ENCODE measurements at places on chromosomes 7 and 10.

DNA sequence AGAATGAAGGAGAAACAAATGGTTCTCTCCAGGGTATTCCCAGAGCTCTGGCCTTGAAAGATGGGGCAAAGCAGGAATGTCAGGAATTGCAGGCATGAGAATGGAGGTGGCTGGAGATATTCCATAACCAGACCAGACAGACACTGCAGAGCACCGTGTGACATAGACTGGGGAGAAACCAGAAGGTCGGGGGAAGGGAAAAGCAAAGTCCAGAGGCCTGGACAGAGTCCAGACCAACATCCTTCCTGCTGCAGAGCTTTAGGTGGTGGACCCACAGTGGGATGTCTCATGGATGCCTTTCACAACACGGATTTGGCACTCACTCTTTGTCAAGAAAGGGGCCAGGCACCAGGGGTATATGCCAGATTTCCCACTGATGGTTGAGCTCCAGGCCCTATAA, 177.2 kb upstream of the INHBA start:
- DNase-seq: no peak

GRCh38 chr10:98404571-98405359, 10.2 kb downstream of the PYROXD2 start:
- DNase-seq: no peak

- no peak for DNase-seq
Measured at GRCh38 chr10:82277591-82277990, 402.6 kb downstream of the NRG3 start.

- DNase-seq: peak; percentile 37
Measured at GRCh38 chr7:139829025-139829774, at the start of gene TBXAS1. TSS of gene TBXAS1 (plus strand) at chr7:139829264. CDS start at chr7:139829391, 127 bp downstream.

GRCh38 chr7:45088146-45088701, 545 bp downstream of the NACAD start:
- no peak for DNase-seq

GRCh38 chr7:94286111-94286510, 108.6 kb upstream of the COL1A2 start:
- DNase-seq: no peak

GRCh38 chr7:117605712-117606111, 125.9 kb downstream of the CFTR start:
- no peak for DNase-seq

- no peak for DNase-seq
Measured at GRCh38 chr10:118607768-118608354, 12.4 kb upstream of the PRLHR start.

- DNase-seq: peak; percentile 53
Measured at GRCh38 chr10:32190890-32191491, 134.8 kb upstream of the KIF5B start.

GRCh38 chr10:13346283-13347042, 1.6 kb downstream of the SEPHS1 start:
- no peak for DNase-seq

DNA sequence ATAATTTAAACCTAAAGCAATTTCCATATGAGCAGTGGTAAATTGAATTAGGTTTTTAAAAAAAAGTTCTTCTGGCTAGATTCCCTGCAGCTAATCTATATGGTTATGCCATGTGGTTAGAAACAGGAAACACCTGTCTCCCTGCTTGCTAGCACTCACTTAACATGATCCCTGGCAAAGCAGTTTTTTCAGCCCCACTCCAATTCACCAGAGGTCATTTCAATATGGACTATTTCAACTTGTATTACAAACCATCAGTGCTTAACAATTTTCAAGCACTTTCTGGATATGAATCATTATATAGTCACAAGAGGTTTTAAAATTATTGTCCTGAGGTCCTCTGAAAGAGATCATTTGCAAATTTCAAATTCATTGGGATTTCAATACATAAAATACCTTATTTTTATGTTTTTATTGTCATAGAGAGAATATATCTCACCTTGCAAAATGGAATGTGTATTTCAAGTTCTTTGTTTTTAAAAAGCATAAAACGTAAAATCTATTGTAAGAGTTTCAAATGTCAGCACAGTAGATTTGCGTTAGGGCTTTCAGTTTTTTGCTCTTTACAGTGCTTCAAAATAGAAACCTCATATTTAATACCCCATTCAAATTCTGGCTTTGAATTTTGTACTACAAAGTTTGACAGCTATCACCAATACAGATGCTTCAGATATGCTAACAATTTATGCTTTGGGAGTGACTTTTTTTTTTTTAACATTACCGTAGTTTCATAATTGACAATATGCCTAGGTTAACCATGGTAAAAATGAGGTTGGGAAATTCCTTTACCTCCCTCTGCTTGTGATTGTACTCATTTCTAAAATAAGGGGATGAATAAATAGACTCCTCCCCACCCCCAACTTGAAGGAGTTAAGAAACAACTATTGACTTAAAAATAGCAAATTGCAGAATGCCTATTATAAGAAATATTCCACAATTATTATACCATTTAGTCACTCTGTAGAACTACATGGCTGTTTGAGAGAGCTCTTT, 117.5 kb upstream of the HGF start:
- no peak for DNase-seq

DNA sequence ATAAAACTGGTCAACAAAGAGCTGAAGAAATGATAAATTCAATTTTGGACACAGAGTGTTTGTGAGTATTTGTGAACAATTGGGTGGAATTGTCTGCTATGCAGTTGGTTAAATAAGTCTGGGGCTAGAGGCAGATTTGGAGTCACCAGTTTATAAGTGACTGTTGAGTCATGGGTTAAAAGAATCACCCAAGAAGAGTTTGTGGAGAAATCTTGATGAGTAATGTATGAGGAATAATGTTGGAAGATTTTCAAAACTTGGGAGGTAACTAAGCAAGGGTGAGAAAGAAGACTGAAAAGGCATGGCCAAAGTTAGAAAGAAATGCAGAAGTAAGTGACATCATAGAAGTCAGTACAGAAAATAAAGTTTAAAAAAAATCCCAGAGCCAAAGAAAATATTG, 750.7 kb downstream of the MAGI2 start:
- DNase-seq: no peak

DNA sequence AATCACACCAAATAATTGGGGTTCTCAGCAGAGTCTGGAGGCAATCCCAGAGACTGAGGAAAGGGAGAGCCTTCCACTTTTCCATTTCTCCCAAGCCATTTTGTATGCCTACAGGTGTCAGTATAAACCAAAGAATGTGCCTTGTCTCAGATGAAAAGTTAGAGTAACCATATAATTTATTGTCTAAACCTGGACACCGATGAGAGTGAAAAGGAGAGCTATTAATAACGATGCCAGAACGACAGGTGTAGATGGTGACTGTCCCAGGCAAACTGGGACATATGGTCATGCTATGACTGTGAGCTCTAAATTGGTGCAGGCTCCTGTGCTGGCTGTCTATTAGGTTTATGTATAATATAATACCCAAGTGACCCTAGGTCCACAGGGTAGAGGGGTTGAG, 219.6 kb downstream of the ARHGAP12 start:
- DNase-seq: no peak

GRCh38 chr7:4792537-4793126, 17.2 kb downstream of the AP5Z1 start:
- no peak for DNase-seq

GRCh38 chr10:97573021-97573420, 442 bp downstream of the ANKRD2 start:
- DNase-seq: no peak

DNA sequence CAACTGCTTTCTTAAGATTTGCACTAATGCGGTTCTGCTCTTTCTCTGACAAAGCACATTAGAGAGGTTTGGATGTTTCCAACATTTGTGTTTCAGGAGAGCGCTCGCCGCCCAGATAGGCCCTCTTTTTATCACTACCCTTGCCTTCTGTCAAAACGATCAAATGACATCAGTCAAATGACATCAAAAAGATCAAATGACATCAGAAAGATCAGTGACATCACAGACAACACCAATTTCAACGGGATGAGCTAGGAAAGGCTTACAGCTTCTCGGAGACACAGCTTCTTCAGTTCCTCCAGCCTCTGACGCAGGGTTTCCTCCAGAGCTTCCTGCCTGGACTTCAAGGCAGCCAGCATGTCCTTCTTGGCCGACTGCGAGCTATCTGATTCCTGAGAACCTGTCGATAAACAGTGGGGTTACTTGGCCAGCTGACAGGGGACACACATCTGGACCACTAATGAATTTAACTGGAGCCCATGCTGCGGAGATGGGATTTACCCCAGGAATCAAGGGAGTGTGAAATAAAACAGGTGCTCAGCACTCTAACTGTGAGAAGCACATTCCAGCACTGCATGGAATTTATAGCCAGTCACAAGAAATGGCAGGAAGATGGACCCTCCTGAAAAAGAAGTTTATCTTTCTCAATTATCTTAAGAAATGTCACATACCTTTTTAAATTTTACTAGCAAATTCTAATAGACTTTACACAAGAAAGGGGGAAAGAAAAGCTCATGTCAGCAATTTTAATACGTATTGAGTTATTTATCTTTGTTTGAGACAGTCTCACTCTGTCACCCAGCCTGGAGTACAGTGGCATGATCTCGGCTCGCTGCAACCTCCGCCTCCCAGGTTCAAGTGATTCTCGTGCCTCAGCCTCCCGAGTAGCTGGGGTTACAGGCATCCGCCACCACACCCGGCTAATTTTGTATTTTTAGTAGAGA, 88.2 kb downstream of the PRPF18 start:
- no peak for DNase-seq

- DNase-seq: no peak
Measured at GRCh38 chr7:101701153-101701794, 72.2 kb upstream of the MYL10 start.

GRCh38 chr7:22853674-22854157, 31.1 kb upstream of the TOMM7 start:
- peak; percentile 70 for DNase-seq

DNA sequence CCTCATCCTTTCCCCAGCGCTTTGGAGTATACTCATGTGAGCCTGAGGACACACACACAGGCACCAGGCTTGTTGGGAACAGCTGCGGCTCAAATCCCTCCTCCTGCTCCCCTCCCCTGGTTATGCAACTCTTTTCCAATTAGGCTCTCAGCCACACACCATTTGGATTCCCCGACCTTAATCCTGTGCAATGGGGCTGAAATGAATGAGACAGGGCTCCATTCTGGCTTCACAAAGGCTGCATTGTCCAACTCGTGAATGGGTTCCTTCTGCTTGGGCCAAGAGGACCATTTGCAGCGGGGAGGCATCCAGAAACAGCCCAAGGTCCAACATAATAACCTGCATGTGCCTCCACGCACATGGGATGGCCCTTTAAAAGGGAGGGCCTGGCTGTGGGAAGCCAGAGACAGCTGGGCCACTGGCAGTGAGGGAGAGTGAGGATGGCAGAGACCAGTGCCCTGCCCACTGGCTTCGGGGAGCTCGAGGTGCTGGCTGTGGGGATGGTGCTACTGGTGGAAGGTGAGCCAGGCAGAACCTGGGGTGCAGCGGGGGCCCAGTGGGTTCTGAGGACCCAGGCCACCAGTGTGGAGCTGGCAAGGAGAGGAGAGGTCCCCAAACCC, at the start of gene RGR:
TSS of gene RGR (plus strand) at position 403 of the 620 bp plus-strand sequence. CDS start at position 441, 38 bp downstream.
- no peak for DNase-seq

- no peak for DNase-seq
Measured at GRCh38 chr10:87761892-87762291, 56.1 kb downstream of the ATAD1 start.

DNA sequence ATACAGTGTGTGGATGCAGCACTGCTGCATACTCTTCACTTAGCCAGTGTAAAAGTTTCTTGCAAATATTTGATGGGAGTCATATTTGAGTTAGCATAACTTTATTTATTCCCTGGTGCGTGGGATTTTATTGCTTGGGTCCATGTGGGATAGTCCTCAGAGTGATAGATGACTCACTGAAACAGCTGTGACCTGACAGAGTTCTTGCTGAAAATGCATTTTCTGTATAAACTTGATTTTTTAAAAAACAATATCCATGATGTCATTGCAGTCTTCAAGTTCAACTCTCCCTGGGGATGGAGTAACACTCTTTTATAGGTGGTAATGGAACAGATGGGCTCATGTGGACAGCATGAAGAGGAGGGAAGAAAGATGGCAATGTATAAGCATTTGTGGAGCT, 310.0 kb downstream of the PPP1R3A start:
- DNase-seq: no peak
